Stimulated activated CD4-positive, alpha-beta T cell treated with anti-CD3 and anti-CD28 coated beads, TNF-alpha, amount 100 ng/mL, for 24 hours (primary cell): ENCODE measurements at places on chromosomes 1 and 21.

DNA sequence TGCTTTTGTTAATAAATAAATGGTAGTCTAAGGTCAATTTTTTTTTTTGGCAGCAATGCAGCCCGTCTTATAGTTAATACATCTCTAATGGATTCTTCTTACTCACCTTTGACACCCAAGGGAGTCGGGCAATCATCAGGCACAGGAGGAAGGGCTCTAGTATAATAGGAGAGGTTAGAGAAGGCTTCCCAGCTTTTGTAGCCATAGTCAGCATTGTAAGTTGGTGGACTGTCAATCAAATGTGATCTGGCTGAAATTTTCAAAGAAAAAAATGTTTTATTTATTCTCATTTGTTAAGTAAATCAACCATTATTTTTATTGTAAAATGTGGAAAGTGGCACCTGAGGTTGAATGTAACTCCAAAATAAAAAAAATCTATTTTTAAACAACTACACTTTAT lies 2.1 kb downstream of the PTGS2 start:
- DNase-seq, result no peak

DNA sequence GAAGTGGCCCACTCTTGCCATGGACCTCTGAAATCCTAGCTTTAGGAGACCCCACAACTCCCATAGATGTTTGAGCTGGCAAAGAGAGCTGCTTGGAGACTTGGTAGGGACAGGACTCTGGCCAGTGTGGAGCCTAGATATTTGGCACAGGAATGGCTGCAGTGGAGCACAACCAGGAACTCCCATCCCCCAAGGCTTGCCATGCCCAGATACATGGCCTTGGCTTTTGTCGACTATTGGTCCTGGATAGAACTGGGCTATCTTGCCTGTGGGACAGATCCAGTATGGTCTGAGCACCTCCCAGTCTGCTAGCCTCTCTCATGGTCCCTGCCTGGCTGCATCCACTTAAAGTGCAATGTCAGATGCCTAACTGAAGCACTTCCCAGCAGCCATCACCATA lies 7.8 kb upstream of the GBP2 start:
- no peak for DNase-seq

GRCh38 chr21:31616216-31616615 lies 43.3 kb upstream of the SOD1 start:
- DNase-seq, result no peak

GRCh38 chr1:168585937-168586336 lies 9.5 kb downstream of the XCL1 start:
- DNase-seq, result no peak

DNA sequence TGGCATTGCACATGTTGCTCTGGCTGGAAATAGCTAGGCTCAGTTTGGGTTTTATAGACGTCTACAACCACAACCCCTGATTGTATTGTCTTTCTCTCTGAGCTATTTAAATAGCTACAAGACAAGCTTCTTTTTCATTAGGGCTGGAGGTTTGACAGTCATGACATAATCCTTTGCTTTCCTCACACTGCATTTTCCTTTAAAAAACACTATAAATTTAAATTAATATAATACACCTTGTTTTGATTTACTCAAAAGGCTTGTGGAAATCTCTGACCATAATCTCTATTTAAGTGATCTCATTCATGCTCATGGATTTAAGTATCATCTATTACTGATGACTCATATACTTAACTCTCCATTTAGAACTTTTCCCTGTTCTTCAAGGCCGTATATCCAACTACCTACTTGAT lies 50.4 kb upstream of the PTGFR start:
- DNase-seq, result no peak

DNA sequence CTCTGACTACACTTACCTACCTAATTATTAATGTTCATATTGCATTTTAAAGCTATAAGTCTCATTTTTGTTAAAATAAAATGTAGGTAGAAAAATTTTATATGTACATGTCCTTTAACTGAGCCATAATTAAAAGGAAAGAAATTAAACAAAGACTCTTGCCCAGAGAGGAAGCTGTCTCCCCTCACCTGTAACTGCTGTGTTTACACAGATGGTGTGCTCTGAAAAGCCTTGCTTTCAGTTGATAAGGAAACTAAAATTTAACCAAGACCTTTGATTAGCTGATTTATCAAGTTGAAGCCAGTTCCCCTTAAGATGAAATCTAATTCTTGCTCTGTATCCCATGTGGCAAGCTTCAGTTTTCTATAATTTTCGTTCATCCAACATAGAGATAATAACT lies 213.5 kb downstream of the LYPLAL1 start:
- DNase-seq, result no peak
